ENCODE measurements at places on chromosomes 16 and 17.

GRCh38 chr16:87560428-87561199, 41.7 kb upstream of the JPH3 start:
- no peak for DNase-seq

DNA sequence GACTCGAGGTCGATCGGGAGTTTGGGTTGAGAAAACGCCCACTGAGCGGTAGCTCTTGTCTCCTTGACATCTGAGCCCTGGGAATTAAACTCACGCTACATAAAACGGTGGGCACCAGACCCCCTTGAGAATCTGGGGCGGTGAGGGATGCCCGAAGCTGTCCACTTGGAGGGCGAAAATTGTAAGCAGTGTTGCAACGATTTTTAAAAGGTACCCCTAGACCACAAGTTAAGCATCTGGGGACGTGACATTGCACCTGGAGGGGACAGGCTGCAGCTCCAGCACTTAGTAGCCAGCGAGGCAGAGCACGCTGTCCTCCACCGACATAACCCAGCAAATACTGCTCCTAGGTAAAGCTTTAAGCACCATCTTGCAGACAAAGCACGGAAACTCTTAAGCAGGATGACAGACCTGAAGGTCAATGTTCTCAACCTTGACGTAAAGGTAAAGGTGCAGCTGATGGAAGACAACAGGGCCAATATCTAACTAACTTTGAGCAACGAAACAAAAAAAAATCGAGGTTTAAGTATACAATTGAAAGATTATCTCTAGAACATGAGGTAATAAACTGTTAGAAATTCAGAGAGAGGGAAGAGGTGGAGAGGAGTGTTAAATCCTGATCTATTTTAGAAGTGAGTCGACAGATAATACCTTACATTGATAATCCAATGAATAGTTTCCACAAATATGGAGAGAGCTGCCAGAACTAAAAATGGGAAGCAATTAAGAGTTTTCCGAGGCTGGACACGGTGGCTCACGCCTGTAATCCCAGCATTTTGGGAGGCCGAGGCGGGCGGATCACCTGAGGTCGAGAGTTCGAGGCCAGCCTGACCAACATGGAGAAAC, 921 bp upstream of the CDR2 start:
- no peak for DNase-seq

DNA sequence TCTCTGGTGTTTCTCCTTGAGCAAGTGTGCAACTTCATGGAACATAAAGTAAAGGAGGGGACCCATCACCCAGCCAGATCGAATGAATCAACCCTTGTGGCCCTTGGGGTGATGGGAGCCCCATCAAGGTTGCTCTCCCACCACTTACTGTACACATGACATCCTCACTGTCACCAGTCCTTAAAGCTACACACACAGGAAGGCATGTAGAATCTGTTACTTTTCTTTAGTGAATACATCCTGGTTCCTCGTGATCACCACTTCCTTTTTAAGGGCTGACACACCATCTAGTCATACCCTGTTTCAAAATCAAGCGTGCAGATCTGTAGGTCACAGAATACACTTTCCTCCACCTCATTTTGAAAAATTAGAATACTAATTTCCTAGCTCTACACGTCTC, 22.6 kb upstream of the MPHOSPH6 start:
- no peak for DNase-seq

DNA sequence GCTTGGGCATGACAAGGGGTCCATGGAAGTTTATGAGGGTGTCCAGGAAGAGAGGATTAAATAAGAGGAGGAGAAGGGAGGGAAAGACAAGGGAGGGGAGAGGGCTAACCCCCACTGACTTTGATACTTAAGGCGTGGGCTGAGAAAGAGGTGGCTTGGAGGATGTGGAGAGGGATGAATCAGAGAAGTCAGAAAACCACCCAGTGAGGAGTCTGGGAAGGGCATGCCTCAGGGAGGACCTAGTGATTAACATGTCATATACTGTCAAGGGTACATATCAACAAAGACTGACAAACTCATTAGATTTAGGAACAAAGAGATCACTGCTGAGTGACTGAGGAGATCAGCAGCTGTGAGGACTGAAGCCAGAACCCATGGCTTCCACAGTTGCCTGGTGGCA, 145.4 kb downstream of the IRX5 start:
- no peak for DNase-seq

GRCh38 chr16:84932681-84933080, 78.7 kb downstream of the ZDHHC7 start:
- DNase-seq, result no peak

GRCh38 chr17:63503341-63503705, 19.8 kb upstream of the KCNH6 start:
- DNase-seq, result no peak

DNA sequence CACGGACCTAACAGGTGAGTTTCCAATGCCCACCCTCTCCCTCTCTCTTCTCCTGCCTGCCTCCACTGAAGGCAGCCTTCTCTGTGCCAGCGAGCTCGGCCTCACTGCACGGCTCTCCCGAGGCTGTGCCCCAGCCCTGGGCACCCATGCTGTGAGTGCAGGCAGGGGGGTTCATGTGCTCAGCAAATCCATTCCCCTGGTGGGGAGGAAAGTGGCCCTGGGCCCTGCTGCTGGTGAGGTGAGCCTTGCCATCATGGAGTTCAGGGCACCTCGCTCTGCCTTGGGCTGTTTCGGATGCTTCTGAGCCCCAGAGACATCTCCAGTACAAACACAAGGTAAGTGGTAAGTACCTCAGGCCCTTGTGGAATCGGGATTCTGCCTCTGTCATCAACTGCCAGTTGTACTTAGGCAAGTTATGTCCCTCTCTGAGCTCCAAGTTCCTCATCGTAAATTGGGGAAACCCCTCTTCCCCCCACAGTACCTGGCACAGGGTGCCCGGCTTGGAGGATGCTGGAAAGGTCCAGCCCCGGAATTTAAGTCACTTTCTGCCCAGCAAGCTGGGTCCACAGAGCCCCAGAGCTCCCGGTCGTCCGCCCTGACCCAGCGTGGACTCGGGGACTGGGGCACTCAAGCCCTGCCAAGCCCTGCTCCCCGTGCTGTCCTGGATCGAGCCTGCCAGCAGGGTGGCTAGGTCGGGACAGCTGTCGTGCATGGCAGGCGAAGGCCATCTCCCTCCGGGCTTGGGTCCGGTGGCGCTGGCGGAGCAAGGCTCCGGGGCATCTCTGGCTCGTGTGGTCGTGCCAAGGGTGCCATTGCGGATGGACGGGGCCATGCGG, 684 bp upstream of the NUDT16L1 start:
- DNase-seq, result no peak

- no peak for DNase-seq
Measured at GRCh38 chr17:51833620-51834019, 324.9 kb downstream of the CA10 start.

DNA sequence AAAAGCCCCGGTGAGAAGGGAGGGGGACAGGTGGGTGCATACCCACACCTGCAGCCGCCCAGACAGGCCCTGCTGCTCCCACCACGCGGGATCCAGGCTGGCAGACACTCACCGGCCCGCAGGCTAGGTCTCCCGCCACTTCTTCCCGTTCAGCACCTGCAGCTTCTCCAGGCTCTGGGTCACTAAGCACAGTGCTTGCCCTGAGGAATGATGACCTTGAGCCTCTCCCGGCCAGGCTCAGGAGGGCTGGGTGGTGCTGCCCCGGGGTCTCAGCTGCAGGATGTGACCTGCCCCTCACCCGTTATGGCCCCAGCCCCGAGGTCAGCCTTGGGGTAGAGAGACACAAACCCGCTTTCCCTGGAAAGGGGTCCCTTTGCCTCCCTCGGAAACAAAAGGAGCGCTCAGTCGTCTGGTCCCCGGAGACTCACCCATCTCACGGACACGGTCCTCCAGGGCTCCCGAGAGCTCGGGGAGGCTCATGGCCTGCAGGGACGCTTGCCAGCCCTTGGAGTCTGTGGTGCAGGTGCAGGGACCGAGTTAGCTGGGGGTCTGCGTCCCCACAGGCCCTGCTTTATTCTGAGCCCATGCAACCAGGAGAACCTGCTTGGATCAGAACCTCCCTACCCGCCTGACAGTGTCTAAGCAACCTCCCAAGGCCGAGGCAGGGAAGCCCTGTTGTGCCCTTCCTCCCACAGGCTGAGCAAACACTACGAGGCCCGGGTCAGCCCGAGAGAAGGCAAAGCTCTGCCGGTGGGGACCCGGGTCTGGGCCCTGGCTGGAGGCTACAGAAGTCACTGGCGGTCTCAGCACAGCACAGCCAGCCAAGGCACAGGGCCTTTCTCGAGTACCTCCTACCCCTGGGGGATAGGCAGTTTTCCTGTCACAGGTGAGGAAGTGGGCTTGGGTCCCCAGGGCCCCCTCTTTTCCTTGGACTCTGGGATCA, 3.8 kb downstream of the NUDT16L1 start:
- no peak for DNase-seq

DNA sequence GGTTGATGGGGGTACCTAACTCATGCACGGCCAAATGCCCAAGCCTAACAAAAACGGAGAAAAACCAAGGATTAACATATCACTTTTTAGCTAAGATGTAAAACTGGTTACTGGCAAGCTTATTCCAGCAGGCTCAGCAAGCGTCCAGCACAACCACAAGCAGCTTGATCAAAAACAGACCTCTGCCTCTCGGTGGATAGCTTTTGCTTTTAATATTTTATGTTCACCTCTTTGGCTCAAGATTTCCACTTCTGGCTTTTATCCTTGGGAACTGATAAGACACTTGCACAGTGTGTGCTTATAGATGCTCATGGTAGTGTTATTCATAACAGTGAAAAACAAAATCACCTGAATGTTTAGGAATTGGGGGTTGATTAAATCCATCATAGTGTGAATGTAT, 206.9 kb upstream of the CACNG5 start:
- no peak for DNase-seq

- DNase-seq, result no peak
Measured at GRCh38 chr16:76474048-76474447, 196.8 kb downstream of the CNTNAP4 start.

DNA sequence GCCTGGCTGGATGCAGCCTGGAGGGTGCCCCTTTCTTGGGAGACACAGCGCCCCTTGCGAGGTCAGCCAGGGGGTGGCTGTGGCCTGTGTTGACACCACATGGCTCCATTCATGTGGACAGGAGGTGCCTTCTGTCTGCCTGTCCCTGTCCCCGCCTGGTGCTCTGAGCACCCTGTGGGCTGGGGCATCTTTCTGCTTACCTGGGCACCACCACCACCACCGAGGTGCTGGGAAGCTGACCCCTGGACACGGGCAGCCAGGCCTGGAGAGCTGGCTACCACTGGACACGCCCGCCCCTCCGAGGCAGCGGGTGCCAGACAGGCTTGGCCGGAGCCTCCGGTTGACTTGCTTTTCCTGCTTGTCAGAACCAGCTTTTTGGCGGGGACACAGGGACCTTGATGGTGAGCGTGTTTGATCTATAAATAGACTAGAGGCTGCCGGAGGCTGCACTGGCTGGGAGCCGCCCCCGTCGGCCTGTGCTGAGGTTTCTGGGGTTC, 121.3 kb upstream of the GSE1 start:
- DNase-seq, result no peak

DNA sequence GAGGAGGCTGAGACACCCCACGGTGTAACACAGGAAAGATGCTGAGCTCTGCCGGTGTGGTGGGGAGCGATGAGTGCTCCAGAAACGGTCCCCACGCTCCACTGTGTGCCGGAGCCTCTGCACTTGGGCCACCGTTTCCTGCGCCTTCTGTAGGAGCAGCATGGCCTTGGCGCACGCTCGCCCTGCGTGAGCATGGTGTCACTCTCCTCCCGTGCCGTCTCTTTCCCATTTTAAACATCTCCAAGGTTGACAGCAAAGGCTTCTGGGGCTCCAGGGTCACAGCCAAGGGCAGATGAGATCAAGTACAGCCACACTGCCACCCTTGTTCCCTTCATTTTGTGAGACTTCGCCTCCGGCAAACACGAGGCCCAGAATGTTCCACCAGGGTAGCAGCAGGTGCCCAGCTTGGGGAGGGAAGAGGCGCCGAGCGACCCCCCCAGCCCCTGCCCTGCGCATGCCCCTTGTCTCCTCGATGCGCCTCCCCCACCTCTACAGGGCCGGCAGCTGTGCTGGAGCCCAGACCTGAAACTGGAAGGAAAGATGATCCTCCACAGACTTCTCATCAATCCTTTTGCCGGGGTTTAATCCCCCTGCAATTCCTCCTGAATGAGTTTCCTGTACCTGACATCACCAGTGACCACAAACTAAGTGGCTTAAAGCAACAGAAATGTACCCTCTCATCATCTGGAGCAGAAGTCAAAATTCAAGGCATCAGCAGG, 19.9 kb upstream of the OSGIN1 start:
- DNase-seq, result no peak

Data from NCI-H526 treated with DMSO at 0.1 percent for 48 hours (cell line).